Stimulated activated CD8-positive, alpha-beta memory T cell treated with anti-CD3 and anti-CD28 coated beads, Interleukin-7, amount 100 ng/mL, for 1 hour (primary cell): ENCODE measurements at places on chromosomes 1 and 21.

DNA sequence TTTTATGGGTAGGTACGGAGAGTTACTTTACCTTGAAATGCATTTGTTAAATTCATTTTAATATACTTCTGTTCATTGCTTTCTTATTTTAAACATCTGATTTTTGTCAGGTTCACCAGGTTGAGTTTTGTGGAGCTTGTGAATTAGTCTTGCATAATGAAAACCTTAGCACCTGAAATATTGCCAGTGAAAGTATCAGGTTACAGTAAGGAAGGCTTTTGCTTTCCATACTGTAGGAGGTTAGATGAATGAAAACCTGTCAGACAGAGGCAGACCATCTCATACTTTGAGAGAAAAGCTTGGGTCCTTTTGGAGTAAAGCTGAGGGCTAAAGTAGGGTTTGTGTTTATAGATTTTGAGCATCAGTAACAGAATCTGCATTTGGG lies 34.7 kb downstream of the THRAP3 start:
- DNase-seq: no peak

- DNase-seq: no peak
These were observed 11.7 kb downstream of the RIMKLA start for GRCh38 chr1:42392255-42392654.

DNA sequence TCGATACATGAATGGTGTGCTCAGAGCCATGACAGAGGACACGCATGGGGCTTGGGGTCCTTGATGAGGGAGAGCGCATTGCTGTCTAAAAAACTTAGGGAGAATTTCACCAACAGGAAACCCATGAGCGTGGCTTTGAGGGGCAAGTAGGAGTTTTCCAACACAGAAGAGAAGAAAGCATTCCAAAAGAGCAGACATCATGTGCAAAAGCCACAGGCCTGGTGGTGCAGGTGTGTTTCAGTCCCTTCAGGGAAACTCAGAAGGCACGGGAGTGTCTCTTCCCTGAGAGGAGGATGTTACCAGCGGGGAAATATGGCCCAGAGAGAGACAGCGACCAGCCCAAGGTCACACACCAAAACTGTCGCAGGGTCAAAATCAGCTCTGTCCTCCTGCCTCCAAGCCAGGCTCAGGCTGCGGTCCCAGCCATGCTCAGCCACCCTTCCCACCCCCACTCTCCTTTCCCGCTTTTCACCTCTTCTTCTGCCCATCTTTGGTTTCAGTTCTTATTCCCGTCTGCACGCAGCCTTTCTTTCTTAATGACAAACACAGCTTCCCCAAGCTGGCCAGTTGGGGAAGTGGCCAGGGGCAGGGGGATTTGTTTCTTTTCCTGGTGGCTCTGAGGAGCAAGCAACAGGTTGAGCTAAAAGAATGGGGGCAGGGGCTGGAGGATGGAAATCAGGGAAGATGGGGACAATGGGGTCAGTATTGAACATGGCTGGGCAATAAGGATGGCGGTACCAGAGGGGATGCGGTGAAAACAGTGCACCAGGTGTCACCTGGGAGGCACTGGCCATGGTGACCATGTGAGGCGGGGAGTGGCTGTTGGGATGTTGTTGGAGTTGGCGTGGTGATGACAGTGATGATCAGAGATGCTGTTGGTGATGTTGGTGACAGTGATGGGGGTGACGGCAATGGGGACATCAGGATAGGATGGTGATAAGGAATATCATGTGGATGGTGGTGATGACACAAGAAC lies 10.3 kb downstream of the LAPTM5 start:
- DNase-seq: no peak

GRCh38 chr1:36207339-36207738 lies 16.9 kb upstream of the THRAP3 start:
- DNase-seq: no peak

DNA sequence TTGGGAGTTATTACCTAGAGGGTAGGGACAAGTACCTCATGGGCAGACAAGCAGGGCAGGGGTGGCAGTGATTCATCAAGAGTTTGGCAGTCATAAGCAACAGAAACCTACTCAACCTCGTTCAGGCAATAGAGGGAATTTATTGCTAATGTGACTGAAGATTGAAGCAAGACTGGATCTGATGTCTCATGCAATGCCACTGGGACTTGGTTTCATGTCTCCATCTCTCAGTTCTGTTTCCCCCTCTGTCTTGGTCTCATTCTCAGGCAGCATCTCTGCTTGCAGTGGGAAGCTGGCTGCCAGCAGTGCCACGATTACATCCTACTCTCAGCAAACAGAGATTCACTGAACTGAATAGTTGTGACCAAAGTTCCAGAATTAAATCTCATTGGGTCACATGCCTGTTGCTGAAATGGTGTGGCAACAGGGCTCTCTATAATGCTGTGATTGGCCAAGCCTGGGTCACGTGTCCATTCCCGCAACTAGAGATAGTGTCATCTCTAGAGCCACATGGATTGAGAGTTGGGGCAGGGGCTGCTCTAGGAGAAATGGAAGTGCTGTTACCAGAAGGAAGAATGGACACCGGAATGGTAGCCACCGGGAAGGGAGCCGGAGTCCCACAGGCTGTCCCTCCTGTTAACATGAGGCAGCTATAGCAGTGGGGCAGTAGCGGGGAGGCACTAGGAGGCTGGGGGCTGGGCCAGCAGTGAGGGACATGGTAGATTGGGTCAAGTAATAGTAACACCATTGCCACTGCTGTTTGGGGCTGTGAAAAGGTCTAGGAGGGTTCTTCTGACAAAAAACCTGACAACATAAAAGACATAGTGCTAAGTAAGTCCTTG lies 3.9 kb upstream of the CDC42 start:
- no peak for DNase-seq

GRCh38 chr1:212152308-212152693 lies 116.8 kb downstream of the DTL start:
- no peak for DNase-seq

DNA sequence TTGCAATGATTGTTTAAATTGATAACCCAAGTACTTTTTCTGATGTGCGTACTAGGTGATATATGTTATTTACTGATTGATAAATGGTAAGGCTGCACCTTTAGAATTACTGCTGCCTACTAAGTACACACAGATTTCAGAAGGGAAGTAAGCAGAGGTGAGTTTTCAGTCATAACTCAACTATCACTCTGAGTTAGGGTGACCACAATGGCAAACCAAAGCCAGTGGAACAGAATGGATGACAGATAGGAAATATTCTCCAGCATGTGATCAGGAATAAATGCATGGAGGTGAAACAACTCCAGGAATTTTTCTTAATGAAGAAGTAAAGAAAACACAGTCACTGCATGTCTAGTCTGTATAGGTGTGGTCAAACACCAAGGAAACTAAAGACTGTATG lies 7.5 kb upstream of the KCNJ15 start:
- no peak for DNase-seq

DNA sequence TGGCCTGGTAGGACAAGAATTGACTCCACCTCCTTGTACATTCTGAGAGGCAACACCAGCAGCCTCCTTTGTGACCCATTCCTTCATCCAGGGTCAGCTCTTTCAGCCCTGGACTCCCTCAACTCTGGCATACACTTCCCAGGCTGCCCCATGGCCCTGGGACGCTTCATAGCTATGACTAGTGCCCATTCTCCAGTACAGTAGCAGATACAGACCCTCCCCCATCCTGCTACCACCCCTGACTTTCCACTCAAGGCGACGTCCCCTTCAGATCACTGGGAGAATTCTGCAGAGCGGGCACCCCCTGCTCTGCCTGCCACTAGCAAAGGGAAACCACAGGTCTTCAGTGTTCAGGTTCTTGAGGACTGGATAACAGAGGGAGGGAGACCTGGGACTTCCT lies 99.7 kb upstream of the HMGB4 start:
- DNase-seq: no peak

- no peak for DNase-seq
These were observed 11.9 kb downstream of the COL6A1 start for GRCh38 chr21:45993210-45994085.

DNA sequence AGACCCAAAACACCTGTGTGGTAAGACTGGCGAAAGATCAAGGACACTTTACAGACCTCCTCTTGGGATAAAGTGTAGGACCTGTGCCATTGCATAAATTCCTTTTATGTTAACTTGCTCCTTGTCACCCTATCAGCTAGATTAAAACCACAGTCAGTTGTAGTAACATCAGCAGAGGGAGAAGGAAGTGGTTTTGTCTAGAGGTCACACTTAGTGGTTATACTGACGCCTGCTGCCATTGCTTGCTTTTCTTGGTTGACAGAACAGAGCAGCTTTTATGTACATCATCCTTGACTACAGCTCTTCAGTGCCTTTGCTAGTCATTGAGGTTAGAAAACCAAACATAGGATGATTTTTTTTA lies 101.4 kb downstream of the PBX1 start:
- no peak for DNase-seq

- no peak for DNase-seq
These were observed 27.0 kb upstream of the SERBP1 start for GRCh38 chr1:67457247-67457646.

DNA sequence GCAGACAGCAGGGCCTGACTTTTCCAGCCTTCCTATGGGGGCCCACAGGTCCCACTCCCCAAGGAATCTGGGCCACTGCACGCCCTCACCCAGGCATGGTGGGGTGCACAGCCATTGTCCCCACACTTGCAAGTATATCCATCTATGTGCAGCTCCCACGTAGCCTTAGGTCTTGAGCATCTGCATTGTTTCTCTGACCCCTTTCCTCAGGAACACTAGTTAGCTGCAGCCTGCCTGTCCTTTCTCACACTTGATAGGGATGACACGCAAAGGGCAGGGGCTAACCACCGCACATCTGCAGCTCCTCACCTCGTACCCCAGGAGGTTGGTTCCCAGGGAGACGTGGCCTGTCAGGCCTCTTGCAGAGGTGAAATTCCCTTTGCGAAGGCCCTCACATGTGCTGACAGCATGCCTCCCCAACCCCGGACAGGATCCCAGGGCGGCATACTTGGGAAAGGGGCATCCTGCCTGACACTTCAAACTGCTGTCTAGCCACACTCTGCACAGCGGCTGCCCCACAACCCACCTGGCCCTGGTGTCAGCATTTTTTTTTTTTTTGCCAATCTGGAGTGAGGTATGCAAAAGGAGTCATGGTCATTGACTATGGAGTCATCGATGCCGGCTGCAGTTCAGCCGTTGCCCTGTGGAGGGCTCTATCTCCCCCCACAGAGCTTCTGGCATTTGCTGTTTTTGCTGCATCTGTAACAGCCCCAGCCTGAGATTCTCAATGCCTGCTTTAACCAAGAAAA lies 5.0 kb downstream of the JMJD4 start:
- no peak for DNase-seq

- DNase-seq: no peak
These were observed 114.1 kb downstream of the SIM2 start for GRCh38 chr21:36813052-36813451.

- no peak for DNase-seq
These were observed 99.7 kb downstream of the UBR4 start for GRCh38 chr1:19110257-19110927.
